AG09319 (cell line): ENCODE measurements at places on chromosomes 13 and 19.

- DNase-seq, result no peak
Measured at GRCh38 chr19:32566246-32566830, 14.7 kb upstream of the PDCD5 start.

DNA sequence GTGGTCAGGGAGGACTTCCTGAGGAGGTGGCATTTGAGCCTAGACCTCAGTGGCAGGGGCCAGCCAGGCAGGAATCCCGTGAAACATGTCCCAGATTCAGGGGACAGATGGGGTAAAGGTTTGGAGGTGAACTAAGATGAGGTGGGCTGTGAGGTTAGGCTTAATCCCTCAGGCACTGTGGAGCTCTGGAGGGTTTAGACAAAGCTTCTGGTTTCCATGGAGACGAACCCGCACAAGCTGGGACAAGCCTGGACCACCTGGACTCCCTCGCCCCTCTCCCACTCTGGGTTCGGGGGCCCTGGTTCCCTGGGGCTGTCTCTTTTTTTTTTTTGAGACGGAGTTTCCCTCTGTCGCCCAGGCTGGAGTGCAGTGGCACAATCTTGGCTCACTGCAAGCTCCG is 15.7 kb downstream of the TJP3 start:
- DNase-seq, result no peak

- peak; percentile 45 for DNase-seq
Measured at GRCh38 chr13:29991343-29991742, 140.9 kb upstream of the UBL3 start.

- no peak for DNase-seq
Measured at GRCh38 chr13:28301839-28302238, 163.5 kb downstream of the PAN3 start.

GRCh38 chr13:83211301-83211700 is 671.0 kb downstream of the SLITRK1 start:
- DNase-seq, result no peak

DNA sequence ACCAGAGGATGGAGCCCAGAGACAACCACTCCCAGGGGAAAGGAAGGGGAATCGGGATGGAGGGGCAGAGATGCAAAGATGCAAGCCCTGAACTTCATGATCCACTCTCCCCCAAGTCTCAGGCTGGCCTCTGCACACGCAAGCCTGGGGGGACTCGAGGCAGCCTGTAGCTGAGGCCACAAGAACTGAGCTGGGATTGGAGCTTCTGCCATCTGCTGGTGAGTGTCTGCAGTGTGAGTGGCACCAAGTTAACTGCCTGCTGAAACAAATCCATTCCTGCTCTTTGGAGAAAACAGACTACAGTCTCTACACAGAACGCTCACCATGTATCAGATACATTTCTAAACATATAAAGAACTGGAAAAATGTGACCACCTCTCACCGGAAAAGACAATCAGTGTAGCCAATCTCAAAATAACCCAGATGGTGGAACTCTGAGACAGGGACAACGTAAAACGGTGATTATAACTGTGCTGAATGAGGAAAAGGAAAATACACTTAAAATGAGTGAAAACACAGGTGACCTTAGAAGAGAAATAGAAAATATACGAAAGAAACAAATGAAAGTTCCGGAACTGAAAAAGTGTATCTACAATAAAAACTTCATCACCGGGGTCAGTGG is 62.1 kb downstream of the KLF2 start:
- DNase-seq, result peak; percentile 16

DNA sequence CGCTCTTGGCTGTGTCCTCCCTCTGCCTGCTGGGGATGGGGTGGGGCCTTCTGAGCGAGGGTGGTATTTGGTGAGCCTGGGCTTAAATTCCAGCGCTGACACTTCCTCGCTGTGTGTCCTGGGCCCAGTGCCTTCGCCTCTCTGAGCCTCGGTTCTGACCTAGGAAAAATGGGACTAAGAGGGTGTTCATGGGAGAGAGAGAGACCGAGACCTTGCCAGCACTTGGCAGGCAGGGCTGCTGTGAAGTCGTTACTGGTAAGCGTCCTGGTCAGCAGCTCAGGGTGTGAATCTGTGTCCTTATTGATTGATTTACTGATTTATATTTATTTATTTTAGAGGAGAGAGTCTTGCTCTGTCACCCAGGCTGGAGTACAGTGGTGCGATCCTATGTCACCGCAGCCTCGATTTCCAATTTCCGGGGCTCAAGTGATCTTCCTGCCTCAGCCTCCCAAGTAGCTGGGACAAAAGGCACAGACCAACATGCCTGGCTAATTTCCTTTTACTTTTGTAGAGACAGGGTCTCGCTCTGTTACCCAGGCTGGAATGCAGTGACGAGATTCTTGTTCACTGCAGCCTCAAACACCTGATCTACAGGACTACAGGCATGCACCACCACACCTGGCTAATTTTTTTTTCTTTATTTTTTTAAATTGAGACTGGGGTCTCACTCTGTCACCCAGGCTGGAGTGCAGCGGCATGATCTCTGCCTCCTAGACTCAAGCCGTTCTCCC is 2.4 kb downstream of the PKN1 start:
- no peak for DNase-seq

- no peak for DNase-seq
Measured at GRCh38 chr19:46598372-46598917, 2.7 kb upstream of the CALM3 start.

DNA sequence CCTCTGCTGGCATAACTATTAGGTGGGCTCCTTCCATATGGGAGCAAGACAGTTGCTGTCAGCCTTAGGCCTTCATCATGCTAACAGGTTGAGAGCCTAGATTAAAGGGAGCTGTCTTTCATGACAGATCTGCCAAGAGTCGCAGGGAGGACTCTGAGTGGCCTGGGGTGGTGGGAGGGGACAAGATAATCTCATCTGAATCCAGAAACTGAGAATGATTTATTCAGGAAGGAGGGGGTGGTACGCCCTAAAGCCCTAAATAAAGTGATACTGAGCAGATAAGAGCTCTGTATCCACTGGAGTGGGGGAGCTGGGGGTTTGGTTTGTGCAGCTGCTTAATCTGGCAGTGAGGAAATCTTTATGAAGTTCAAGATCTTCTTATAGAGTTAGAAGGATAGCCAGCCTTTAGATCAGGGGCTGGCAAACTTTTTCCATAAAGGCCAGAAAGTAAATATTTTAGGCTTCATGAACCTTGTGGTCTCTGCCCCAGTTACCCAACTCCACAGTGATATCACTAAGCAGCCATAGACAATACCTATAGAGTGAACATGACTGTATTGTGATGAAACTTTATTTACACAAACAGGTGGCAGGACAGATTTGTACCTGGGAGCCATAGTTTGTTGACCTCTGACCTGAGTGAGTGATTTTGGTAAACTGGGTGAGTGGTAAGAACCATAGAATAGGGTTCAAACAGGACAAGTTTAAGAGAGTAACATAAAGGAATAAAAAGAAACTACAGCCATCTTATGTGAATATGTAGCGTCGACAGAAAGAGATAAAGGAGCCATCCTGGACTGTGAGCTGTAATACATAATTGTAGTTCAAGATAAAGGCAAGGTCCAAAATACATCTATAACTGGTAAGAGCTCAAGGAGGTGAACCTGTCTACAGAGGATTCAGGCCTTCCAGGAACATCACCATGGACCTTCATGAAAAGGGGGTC is 9.8 kb upstream of the STK24 start:
- DNase-seq, result no peak
